ENCODE measurements at places on chromosomes 4 and X.

DNA sequence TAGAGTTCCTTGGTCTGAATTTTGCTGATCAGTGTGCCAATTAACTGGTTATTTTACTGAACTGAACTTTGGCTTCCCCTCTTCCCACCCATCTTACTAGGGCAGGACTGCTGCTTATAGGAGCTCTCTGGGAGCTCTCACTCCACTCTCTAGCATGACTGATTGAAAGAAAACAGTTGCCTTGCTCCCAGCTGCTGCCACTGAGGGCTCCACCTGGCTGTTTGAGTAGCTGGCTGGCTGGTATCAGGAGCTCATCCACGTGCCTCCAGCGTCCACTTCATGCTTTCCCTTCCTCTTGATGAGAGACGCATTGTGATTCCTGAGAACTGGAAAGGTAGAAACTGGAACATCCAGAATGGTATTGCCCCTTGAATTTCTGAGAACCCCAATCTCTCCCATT is 73.0 kb upstream of the KLHL13 start:
- DNase-seq = no peak

GRCh38 chr4:63218856-63219255 is 1190.4 kb downstream of the TECRL start:
- no peak for DNase-seq

- DNase-seq = no peak
These were observed 128.7 kb upstream of the ATP6AP2 start for GRCh38 chrX:40452031-40452430.

GRCh38 chr4:11197631-11198341 is 230.9 kb downstream of the HS3ST1 start:
- DNase-seq = no peak

DNA sequence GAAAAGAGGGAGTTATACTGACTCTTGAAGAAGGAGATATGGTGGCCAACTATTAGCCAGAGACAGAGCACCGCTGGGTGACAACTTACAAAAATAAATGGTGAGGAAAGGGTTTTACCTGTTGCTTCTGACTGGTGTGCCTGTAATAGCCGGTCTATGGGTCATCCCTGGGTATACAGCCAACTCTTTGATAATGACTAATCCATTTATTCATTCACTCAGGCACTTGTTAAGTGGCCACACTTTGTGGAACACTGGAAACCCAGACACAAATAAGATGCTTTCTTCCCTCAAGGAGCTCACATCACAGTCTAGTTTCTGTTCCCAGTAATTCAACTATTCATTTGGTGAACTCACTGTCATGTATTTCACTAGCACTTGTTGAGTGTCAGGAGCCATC is 13.2 kb upstream of the CAPN6 start:
- no peak for DNase-seq
